ENCODE measurements at places on chromosomes 7 and 10. TPM values are rescaled to one million over a fixed set of nuclear protein-coding genes. Genes with fewer than 3 reads are reported as not detected.

Gene ZNF783
- 20.3 TPM for total RNA-seq

Gene GDF2
- not detected for total RNA-seq

Gene NKX1-2
- total RNA-seq: not detected

Gene EVX1
- total RNA-seq: not detected

Gene TMEM229A
- not detected for total RNA-seq

Gene SNX10
- total RNA-seq: 7.7 TPM

Gene PTPRN2
- total RNA-seq: 9.5 TPM

Gene GSTO2
- total RNA-seq: 0.25 TPM

Gene ANKRD61
- not detected for total RNA-seq

Gene ZNF789
- total RNA-seq: 3.4 TPM

Gene BCCIP
- total RNA-seq: 44.5 TPM

Gene KCNH2
- 0.46 TPM for total RNA-seq

Gene PPP1R17
- not detected for total RNA-seq

Gene CUBN
- total RNA-seq: 4.5 TPM

Gene PLAU
- total RNA-seq: 75.2 TPM

Gene ZNF679
- total RNA-seq: not detected

Gene PITX3
- total RNA-seq: 0.37 TPM

Gene ZNF425
- total RNA-seq: 1.6 TPM

Gene SFMBT2
- 7.9 TPM for total RNA-seq

Gene TMEM213
- total RNA-seq: not detected

Gene SIRT1
- total RNA-seq: 38.8 TPM

Gene SPDYE5
- not detected for total RNA-seq

Gene TNS3
- total RNA-seq: 112 TPM

Gene SH2B2
- 2.8 TPM for total RNA-seq

Gene CPXM2
- total RNA-seq: 14.7 TPM

Gene STAMBPL1
- 16.4 TPM for total RNA-seq

Gene PON3
- 1.3 TPM for total RNA-seq

Gene HIP1
- total RNA-seq: 26.1 TPM

Gene TAS2R3
- 5.4 TPM for total RNA-seq

Gene CALHM3
- not detected for total RNA-seq

Gene LIPA
- total RNA-seq: 77.0 TPM

Gene GLI3
- 10.0 TPM for total RNA-seq

Gene AMZ1
- total RNA-seq: not detected

Gene MYO1G
- total RNA-seq: 2.6 TPM

Gene SEMA3A
- 5.0 TPM for total RNA-seq

Gene FANK1
- total RNA-seq: 1.3 TPM

Gene DYNC1I1
- total RNA-seq: 4.0 TPM

Gene PIK3CG
- total RNA-seq: 4.5 TPM

Gene NEUROD6
- not detected for total RNA-seq

Data from omental fat pad (tissue), 4 donors.